ENCODE measurements at places on chromosomes 4 and X. TPM values are rescaled to one million over a fixed set of nuclear protein-coding genes. Genes with fewer than 3 reads are reported as not detected.

- no peaks in the 10 kb centered on the region for H3K27me3 ChIP-seq
- H3K4me1 ChIP-seq = no peaks in the 10 kb centered on the region
- DNase-seq = no peak
- H3K27ac ChIP-seq = no peak overlapping the region
- no peak overlapping the region for H3K4me3 ChIP-seq
Observed at GRCh38 chr4:76383001-76383400, 37.9 kb downstream of the CCDC158 start.

- H3K4me1 ChIP-seq = no peaks in the 10 kb centered on the region
- no peaks in the 10 kb centered on the region for H3K36me3 ChIP-seq
- H3K4me3 ChIP-seq = no peak overlapping the region
- H3K27ac ChIP-seq = no peak overlapping the region
Observed at GRCh38 chr4:1410491-1411325, 4.5 kb upstream of the NKX1-1 start.

- no peak overlapping the region for H3K4me3 ChIP-seq
- no peaks in the 10 kb centered on the region for H3K36me3 ChIP-seq
- H3K4me1 ChIP-seq = no peaks in the 10 kb centered on the region
- no peaks in the 10 kb centered on the region for H3K27me3 ChIP-seq
Observed at GRCh38 chr4:16524911-16525554, 298.8 kb upstream of the TAPT1 start.

DNA sequence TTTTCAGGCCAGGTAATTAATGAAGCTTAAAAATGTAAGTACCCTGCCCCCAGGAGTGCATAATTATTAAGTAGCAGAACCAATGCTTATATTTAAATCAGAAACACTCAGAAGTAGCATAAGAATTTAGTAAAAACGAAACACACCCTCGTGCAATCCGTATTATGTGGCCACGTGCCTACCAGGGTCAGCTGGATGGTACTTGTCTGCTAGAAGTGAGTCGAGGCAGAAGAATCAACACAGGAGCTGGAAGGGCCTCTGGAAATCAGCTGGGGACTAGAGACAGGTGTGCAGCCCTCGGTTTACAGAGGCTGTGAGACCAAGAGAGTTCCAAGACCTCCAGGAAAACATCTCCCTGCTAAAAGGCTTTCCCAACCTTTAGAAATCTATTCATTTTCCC is 559 bp upstream of the FAM47E start:
- H3K27me3 ChIP-seq = no peaks in the 10 kb centered on the region
- DNase-seq = no peak
- H3K27ac ChIP-seq = no peak overlapping the region

DNA sequence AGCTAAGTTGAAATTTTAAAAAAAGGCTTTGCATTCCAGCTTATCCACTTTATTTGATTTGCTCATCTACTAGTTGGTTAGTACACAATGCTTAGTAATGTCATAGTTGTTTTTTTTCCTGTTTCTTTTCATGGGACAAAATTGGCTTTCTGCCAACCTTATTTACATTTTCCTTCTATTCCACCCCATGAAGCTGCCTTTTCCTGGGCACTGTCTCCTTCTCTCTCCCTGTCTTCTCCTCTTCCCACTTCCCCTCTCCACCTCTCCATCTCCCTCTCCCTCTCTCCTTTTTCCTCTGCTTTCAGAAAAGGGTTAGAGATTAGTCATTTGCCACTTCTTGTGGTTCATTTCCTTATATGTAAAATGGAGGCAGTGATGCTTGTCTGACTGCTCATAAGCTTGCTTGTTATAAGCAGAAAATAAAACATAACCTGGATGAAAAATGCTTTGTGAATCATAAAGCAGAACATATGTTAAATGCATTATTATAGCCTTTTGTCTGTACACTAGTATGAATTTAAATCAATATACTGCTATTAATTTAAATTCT is 181.9 kb downstream of the CEP135 start:
- H3K27ac ChIP-seq = no peak overlapping the region
- no peak for DNase-seq
- H3K27me3 ChIP-seq = no peaks in the 10 kb centered on the region
- H3K4me3 ChIP-seq = no peak overlapping the region
- no peaks in the 10 kb centered on the region for H3K36me3 ChIP-seq
- H3K4me1 ChIP-seq = no peaks in the 10 kb centered on the region

DNA sequence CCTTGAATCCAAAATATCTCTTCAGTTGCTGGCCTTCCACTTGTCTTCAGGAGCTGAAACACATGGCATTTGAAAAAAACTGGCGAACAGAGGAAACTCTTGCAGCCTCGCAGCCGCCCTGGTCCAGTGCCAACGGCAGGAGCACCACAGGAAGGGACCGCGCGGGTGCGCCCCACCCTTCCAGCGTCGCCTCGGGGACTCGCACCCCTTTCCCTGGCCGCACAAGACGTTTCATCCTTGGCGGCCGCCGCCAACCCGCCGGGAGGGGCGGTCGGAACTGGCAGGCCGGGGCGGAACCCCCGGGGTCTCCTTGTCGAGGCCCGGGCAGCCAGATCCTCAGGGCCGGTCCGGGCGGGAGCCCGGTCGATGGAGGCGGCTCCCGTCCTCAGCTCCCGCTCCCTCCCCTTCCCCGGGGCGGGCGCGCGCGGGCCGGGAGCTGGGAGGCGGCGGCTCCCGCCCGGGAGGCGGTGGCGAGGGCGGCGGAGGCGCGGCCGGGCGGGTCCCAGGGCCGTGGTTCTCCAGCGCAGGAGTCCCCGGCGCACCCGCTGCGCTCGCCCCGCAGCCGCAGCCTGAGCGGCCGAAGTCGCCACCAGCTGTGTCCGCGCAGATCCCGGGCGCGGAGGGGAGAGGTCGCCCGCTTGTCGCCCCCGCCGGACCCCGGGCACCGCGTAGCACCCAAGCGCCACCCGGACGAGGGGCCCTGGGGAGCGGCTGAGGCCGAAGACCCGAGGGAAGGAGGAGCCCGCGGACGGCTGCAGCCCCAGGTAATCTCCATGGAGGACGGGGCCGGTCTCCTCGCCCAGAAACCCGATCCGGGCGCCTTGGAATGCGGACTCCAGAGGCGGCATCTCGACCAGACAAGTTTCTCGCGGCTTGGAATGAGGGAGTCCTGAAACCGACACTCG is 886 bp upstream of the NDST3 start:
- H3K27ac ChIP-seq = no peak overlapping the region
- DNase-seq = no peak
- H3K27me3 ChIP-seq = no peaks in the 10 kb centered on the region
- peaks cover 7% of the 10 kb centered on the region for H3K4me1 ChIP-seq

DNA sequence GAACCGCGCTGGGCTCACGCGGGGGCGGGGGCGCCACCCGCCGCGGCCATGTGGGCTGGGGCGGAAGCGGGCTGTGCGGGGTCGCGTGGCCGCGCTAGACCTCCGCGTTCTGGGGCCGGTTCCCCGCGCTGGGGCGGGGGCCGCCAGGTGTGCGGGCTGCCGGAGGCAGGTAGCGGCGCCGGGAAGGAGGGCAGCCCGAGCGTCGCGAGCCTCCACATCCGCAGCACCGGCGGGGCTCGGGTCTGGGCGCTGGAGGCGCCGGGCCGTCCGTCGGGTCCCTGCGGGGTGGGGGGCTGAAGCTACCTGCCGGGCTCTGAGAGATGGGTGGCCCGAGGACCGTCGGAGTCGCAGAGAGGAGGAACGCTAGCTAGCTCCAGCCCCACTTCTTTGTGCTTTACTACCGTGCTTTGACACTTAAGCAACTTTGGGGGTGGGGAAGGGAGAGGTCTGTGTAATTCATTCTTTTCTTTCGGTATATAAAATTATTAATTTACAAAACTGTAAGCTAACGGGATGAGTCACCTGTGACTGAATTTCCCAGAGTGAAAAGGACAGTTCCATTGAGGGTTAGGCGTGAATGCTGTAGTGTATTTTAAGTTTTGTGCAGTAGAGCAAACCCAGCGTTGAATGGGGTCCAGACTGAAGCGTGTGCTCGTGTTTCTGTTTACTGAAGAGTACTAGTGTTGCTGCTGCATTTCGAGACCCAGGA is 689 bp downstream of the METAP1 start:
- H3K27me3 ChIP-seq = no peaks in the 10 kb centered on the region
- H3K36me3 ChIP-seq = no peaks in the 10 kb centered on the region
- peak; percentile 50 for DNase-seq
- no peaks in the 10 kb centered on the region for H3K4me1 ChIP-seq
- peak overlapping the region; percentile 88 for H3K27ac ChIP-seq

- no peaks in the 10 kb centered on the region for H3K27me3 ChIP-seq
- H3K36me3 ChIP-seq = no peaks in the 10 kb centered on the region
- H3K4me1 ChIP-seq = no peaks in the 10 kb centered on the region
- no peak for DNase-seq
- H3K4me3 ChIP-seq = no peak overlapping the region
Observed at GRCh38 chrX:72020788-72021187, 110.1 kb downstream of the NHSL2 start.

DNA sequence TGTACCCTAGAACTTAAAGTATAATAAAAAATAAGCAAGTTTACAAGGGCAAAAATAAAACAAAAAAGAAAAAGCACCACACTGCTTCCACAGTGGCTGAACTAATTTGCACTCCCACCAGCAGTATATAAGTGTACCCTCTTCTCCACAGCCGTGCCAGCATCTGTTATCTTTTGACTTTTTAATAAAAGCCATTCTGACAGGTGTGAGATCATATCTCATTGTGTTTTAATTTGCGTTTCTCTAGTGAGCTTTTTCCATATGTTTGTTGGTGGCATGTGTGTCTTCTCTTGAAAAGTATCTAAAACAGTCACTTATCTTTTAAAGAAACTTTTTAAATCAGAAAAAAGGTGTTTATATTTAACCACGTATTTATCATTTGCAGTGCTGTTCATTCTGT is 71.3 kb downstream of the NFKB1 start:
- no peak overlapping the region for H3K27ac ChIP-seq
- DNase-seq = no peak

DNA sequence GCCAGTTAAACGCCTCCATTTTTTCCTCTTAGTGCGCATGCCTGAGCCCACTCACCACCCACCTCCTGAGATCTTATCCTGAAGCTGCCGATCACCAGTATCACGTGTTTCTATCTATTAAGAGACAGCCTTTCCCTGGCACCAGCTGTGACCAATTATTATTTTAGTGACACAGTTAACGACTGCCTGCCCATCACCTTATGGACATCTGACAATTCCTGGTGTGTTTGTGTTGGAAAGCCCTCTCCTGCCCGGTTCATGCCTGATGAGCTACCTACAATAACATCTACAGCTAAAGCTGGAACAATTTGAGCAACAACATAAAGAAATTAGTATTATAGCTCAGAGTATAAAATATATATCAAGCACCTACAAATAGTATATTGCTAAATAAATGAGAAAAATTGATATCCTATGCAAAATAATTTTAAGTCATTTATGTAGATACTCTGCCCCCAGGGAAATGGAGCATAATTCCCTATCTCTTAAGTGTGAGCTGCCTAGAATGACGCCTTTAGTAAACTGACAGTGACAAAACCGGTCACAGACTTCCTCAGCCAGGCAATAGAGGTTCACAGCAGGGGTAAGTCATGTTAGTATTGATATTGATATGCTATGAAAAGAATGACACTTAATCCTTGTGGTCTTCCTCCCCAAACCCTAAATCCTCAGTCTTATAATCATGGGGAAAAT is 862.2 kb downstream of the TRAM1L1 start:
- no peak overlapping the region for H3K27ac ChIP-seq
- H3K27me3 ChIP-seq = no peaks in the 10 kb centered on the region
- DNase-seq = no peak
- no peaks in the 10 kb centered on the region for H3K36me3 ChIP-seq
- H3K4me1 ChIP-seq = no peaks in the 10 kb centered on the region
- H3K4me3 ChIP-seq = no peak overlapping the region

DNA sequence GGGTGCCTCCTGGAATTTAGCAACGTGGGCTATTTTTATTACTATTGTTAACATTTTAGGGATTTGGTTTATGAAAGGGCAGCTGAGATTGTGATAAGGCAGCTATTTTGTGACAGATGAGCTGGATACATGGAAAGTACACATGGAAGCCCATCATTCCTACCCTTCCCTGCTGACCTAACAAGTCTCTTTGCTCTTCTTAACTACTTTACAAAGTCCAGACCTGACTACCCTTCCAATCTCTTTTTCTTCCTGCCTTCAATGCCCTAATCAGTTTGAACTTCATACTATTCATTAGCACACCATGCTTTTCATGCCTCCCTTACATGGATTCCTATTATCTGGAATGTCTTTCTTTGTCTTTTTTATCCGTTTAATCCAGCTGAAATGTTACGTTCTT is 9.4 kb upstream of the AFP start:
- DNase-seq = no peak
- no peak overlapping the region for H3K27ac ChIP-seq
- H3K4me1 ChIP-seq = no peaks in the 10 kb centered on the region
- H3K27me3 ChIP-seq = no peaks in the 10 kb centered on the region

DNA sequence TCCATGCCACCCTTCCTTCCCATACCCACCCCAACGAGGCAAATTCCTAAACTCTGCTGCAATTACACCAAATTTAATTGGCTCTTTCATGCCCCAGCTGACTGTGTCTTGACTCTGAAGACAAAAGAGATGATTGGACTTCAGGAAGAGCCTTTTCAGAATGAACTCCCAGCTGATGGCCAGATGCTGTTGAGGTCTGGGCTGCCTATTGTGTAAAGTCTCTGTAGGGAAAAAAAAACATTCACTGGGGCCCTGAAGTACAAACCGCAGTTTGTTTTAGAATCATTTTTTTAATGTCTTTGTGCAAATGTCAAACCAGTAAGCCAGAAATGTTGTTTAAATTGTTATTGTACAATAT is 174.8 kb downstream of the HHIP start:
- DNase-seq = no peak
- no peak overlapping the region for H3K27ac ChIP-seq

DNA sequence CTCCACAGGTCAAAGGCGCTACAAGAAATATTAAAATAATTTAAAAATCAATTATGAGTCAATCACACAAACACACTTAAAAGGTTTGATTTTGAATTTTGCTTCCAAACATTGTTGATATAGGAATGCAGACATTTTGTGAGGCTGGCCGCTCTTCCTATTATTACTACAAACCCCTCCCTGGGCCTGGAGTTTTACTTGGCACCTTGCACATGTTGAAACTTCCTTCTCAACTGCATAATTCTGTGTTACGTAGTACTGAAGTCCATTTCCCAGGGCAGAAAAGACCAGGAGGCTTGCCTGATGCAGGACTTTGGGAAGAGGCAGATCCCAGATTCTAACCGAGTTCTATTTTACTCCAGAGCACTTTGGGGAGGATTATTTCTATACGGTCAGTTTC is 71.5 kb downstream of the CYTL1 start:
- H3K27ac ChIP-seq = no peak overlapping the region
- H3K36me3 ChIP-seq = no peaks in the 10 kb centered on the region
- no peaks in the 10 kb centered on the region for H3K27me3 ChIP-seq
- no peaks in the 10 kb centered on the region for H3K4me1 ChIP-seq
- no peak overlapping the region for H3K4me3 ChIP-seq

Gene SPANXB1
- not detected for total RNA-seq

Gene RHOXF2
- total RNA-seq = not detected

Gene F8A3
- 9.9 TPM for total RNA-seq

Gene USP9X
- total RNA-seq = 75.9 TPM

Gene TMEM271
- not detected for total RNA-seq

Gene VBP1
- total RNA-seq = 11.7 TPM

Gene SOX3
- total RNA-seq = not detected

Gene SPANXN3
- total RNA-seq = not detected

Gene XAGE1A
- total RNA-seq = not detected

Gene KDM5C
- 104 TPM for total RNA-seq

Gene KCTD8
- not detected for total RNA-seq

Gene ETDA
- not detected for total RNA-seq

Measured in Peyer's patch (tissue), 4 donors.